ENCODE measurements at places on chromosomes 2 and 18. TPM values are rescaled to one million over a fixed set of nuclear protein-coding genes. Genes with fewer than 3 reads are reported as not detected.

DNA sequence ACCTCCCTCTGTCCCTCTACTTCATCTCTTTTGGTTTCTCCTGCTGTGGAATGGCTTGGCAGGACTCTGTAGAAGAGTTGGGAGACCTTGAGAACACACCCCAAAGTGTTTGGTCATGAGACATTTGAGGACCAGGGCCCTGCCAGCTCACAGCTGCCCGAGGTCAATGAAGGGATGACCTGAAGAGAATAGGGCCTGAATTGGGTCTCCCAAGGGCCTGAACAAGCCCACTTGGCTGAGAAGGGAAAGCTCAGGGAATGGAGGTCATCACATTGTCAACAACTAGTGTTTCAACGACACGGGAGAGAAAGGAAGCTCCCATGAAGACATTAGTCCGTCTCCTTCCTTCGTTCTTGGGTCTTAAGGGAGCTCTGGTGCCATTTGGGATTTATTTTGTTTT is 52.8 kb downstream of the TTC32 start:
- H3K36me3 ChIP-seq = no peaks in the 10 kb centered on the region
- no peak for DNase-seq
- H3K27me3 ChIP-seq = peaks cover 23% of the 10 kb centered on the region
- H3K27ac ChIP-seq = no peak overlapping the region
- H3K4me1 ChIP-seq = no peaks in the 10 kb centered on the region

GRCh38 chr2:149068996-149069888 is 30.7 kb downstream of the LYPD6B start:
- H3K36me3 ChIP-seq = no peaks in the 10 kb centered on the region
- H3K27me3 ChIP-seq = no peaks in the 10 kb centered on the region
- H3K4me1 ChIP-seq = peaks cover 66% of the 10 kb centered on the region
- H3K27ac ChIP-seq = peak overlapping the region; percentile 92
- DNase-seq = no peak
- no peak overlapping the region for H3K4me3 ChIP-seq

GRCh38 chr2:238099714-238100048 is 459 bp upstream of the ESPNL start:
- peaks cover 1% of the 10 kb centered on the region for H3K36me3 ChIP-seq
- DNase-seq = no peak
- no peaks in the 10 kb centered on the region for H3K27me3 ChIP-seq
- H3K27ac ChIP-seq = no peak overlapping the region
- no peak overlapping the region for H3K4me3 ChIP-seq
- peaks cover 2% of the 10 kb centered on the region for H3K4me1 ChIP-seq

DNA sequence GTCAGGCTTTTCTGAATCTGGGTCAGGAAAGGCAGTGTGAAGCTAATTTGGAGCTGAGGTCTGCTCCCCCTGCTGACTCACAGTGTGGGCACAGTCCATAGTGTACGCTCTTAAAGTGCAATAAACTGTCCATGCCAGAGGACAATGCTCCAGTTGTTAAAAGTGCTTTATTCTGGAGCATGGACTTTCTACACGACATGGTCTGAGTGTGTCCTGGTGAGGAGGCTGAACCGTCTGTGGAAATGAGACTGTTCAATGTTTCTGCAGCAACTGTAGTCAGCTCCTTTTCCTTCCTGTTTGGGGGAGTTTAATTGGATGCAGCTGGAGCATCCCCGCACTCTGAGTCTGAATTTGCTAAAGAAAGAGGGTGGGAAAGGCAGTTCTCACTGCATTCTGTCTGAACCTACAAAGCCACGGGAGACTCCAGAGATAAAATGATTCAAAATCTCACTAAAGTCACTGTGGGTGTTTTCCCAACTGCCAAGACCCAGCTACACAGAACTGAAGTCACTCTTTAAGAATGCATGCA is 110.2 kb upstream of the TRIB2 start:
- H3K36me3 ChIP-seq = no peaks in the 10 kb centered on the region
- peak overlapping the region; percentile 66 for H3K27ac ChIP-seq
- no peak overlapping the region for H3K4me3 ChIP-seq
- no peaks in the 10 kb centered on the region for H3K27me3 ChIP-seq
- no peak for DNase-seq

- no peak for DNase-seq
- no peaks in the 10 kb centered on the region for H3K27me3 ChIP-seq
- peaks cover 22% of the 10 kb centered on the region for H3K4me1 ChIP-seq
- H3K4me3 ChIP-seq = no peak overlapping the region
- H3K27ac ChIP-seq = no peak overlapping the region
Measured at GRCh38 chr2:144151851-144152250, 368.1 kb downstream of the ZEB2 start.

DNA sequence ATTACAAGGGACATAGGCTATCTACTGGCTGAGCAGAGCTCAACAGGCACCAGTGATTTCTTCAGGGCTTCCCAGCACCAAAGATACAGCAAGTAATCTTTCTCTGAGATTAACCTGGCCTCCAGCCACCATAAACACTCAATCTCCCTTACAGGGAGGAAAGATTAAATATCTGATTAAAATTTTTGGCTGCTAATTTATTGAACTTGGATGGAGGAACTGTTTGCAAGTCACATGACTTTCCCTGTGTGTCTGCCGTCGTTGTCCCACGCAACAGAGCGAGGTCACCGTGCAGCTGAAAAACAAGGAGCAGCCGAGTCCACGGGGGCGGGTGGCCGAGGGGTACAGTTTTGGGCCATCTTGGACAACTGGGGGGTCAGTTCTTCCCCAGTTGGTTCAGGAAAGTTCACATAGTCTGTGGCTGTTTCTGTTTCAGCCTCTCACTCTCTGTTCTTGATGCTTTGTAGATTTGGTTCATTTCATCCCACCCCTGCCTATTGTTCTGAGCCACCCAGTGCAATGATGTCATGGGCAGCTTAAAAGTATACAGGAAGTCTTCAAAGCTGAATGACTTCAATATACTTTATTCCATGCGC is 186.8 kb upstream of the CTAGE1 start:
- H3K27me3 ChIP-seq = no peaks in the 10 kb centered on the region
- peak overlapping the region; percentile 79 for H3K27ac ChIP-seq

GRCh38 chr2:39723946-39724827 is 54.9 kb downstream of the THUMPD2 start:
- no peaks in the 10 kb centered on the region for H3K27me3 ChIP-seq
- H3K4me1 ChIP-seq = peaks cover 49% of the 10 kb centered on the region
- H3K27ac ChIP-seq = peak overlapping the region; percentile 85

DNA sequence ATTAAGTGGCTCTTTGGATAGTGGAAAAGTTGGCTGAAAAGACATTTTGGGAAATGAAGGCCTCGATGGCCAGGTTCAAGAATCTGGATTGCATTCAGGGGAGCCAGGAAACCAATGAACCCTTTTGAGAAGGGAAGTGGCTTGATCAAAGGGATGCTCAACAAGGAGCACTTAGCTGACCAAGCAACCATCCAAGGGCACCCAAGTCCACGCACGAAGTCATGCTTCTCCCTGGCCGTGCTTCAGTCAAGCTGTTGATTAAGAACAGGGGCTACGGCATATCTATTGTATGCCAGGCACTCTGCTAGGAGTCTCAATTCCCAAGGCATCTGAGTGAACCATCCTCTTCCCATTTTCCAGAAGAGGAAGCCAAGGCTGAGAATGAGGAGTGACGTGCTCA is 185.8 kb upstream of the GLI2 start:
- H3K27ac ChIP-seq = no peak overlapping the region
- no peak overlapping the region for H3K4me3 ChIP-seq
- H3K27me3 ChIP-seq = peaks cover 26% of the 10 kb centered on the region

DNA sequence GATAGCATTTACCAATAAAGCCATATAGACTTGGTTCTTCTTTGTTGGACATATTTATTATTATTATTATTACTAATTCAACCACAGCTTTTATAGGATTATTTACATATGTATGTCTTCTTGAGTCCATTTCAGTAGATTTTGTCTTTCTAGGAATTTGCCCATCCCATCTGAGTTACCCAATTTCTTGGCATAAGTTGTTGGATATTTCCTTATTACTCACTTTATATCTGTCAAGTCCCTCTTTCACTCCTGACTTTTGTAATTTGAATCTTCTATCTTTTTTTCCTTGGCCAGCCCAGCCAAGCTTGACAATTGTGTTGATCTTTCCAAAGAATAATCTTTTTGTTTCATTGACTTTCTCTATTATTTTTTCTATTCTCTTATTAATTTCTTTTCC is 543.7 kb downstream of the SUCLG1 start:
- no peak overlapping the region for H3K4me3 ChIP-seq
- H3K4me1 ChIP-seq = no peaks in the 10 kb centered on the region
- H3K36me3 ChIP-seq = no peaks in the 10 kb centered on the region
- no peak overlapping the region for H3K27ac ChIP-seq
- no peak for DNase-seq

GRCh38 chr2:129923265-129924091 is 56.0 kb upstream of the RAB6C start:
- peaks cover 8% of the 10 kb centered on the region for H3K36me3 ChIP-seq
- peak overlapping the region; percentile 63 for H3K4me3 ChIP-seq
- peak; percentile 67 for DNase-seq
- H3K27ac ChIP-seq = no peak overlapping the region
- peaks cover 12% of the 10 kb centered on the region for H3K4me1 ChIP-seq

GRCh38 chr18:23179416-23179815 is 44.1 kb downstream of the CABLES1 start:
- H3K36me3 ChIP-seq = no peaks in the 10 kb centered on the region
- H3K27ac ChIP-seq = no peak overlapping the region
- H3K4me3 ChIP-seq = no peak overlapping the region

- H3K4me1 ChIP-seq = no peaks in the 10 kb centered on the region
- no peak for DNase-seq
- H3K36me3 ChIP-seq = no peaks in the 10 kb centered on the region
- no peak overlapping the region for H3K27ac ChIP-seq
Measured at GRCh38 chr2:11090187-11090586, 65.1 kb upstream of the SLC66A3 start.

DNA sequence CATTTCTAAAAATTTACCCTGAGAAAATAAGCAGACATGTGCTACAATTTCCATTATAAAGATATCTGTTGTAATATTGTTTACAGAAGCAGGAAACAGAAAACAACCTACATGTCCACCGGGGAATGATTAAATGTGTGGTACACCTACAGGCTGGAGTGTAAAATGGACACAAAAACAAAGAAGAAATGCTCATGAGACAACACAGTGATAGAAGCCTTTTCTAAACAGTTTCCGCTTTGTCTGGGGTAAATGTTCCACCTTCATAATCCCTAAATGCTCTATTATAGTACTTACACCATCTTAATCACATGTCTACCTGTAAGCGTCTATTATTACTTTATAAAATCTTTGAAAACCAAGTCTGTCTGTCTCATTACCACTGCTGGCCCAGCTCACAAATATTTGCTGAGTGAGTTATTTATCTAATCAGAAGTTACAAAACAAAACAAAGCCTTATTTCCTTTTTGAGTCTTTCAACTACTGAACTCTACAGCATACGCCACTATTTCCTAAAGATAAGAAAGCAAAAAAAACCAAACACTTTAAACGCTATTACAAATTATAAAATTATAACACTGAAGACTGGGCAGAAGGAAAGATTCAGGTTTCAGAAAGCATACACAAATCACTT is 95.3 kb downstream of the PIGN start:
- peak overlapping the region; percentile 22 for H3K27ac ChIP-seq
- peaks cover 22% of the 10 kb centered on the region for H3K4me1 ChIP-seq
- H3K4me3 ChIP-seq = no peak overlapping the region
- H3K36me3 ChIP-seq = peaks cover 12% of the 10 kb centered on the region
- no peaks in the 10 kb centered on the region for H3K27me3 ChIP-seq
- DNase-seq = no peak

DNA sequence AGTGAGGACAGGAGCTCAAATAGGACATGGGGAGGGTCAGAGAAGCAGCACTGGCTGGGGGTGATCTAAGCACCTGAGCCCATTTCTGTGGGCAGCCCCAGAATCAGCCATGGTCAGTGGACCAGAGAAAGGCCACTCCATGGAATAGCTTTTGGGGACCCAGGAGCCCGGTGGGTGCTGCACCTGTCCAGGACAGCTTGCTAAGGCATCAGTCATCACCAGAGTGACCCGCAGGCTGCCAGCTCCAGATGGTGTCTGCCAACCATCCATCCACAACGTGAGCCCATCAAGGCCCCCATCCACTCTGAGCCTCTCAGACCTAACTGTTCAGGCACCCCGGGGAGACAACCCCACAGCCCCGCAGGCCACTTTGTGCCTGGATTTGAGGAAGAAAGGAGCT is 23.6 kb upstream of the COL6A3 start:
- DNase-seq = no peak
- H3K4me1 ChIP-seq = peaks cover 51% of the 10 kb centered on the region
- no peak overlapping the region for H3K27ac ChIP-seq
- H3K4me3 ChIP-seq = no peak overlapping the region
- H3K27me3 ChIP-seq = peaks cover 4% of the 10 kb centered on the region

DNA sequence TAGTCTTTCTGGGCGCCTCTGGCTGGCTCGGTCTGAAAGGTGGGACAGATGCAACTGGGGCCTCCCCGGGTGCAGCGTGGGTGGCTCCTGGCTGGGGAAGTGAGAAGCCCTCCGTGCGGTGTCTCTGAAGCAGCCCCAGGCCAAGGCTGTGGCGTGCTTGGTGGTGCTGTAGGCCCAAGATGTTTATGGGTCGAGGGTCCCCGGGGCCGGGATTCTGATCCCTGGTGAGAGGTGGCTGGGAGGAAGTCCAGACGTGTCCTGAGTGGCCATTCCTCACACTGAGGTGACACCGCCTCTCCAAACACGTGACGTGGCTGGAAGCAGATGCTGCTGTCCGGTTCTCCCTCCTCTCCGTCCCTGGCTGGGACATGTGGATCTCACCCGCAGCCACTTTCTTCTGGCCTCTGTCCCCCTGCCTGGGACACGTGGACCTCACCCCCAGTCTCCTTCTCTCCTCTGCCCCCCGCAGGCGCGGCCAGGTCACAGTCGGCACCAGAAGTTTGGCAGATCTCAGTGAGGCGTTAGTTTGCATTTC is 12.6 kb downstream of the RTP5 start:
- no peak for DNase-seq
- H3K36me3 ChIP-seq = peaks cover 2% of the 10 kb centered on the region
- peak overlapping the region; percentile 71 for H3K27ac ChIP-seq

DNA sequence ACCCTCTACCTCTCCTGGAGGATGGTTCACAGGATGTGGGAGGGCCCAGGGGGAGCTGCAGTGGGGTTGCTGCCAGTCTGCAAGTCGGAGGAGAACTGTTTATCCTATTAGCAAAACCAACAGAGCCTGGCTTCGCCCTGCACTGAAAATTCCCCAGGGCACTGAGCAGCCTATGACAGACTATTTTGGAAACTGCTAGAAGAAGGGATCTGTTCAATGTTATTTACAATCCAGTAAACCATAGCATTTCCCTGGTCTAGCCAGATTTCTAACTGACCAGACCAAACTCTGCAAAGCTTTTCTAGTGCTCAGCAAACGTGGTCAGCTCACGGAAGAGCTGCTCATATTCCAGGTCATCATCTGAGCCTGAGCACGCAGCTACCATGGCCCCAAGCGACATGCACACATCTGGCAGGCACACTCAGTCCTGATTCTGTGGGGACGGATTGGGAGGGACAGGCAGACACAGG is 64.8 kb upstream of the PID1 start:
- H3K36me3 ChIP-seq = no peaks in the 10 kb centered on the region
- H3K27ac ChIP-seq = no peak overlapping the region
- H3K4me3 ChIP-seq = no peak overlapping the region
- no peak for DNase-seq

- H3K27me3 ChIP-seq = no peaks in the 10 kb centered on the region
- H3K4me3 ChIP-seq = no peak overlapping the region
- H3K36me3 ChIP-seq = no peaks in the 10 kb centered on the region
Measured at GRCh38 chr2:45904267-45904945, 252.9 kb downstream of the PRKCE start.

GRCh38 chr2:166653185-166653813 is 159.2 kb upstream of the SCN7A start:
- no peak overlapping the region for H3K4me3 ChIP-seq
- H3K36me3 ChIP-seq = no peaks in the 10 kb centered on the region
- no peak for DNase-seq
- H3K4me1 ChIP-seq = peaks cover 39% of the 10 kb centered on the region

The UGT1A5 gene
- total RNA-seq = not detected

The NT5DC4 gene
- not detected for total RNA-seq

The KCNIP3 gene
- 8.3 TPM for total RNA-seq
